ENCODE measurements at places on chromosomes 5 and 9.

- peak; percentile 42 for DNase-seq
Observed at GRCh38 chr5:58786711-58787303, 203.9 kb downstream of the RAB3C start.

GRCh38 chr9:15389173-15389572, 33.5 kb upstream of the SNAPC3 start:
- no peak for DNase-seq

DNA sequence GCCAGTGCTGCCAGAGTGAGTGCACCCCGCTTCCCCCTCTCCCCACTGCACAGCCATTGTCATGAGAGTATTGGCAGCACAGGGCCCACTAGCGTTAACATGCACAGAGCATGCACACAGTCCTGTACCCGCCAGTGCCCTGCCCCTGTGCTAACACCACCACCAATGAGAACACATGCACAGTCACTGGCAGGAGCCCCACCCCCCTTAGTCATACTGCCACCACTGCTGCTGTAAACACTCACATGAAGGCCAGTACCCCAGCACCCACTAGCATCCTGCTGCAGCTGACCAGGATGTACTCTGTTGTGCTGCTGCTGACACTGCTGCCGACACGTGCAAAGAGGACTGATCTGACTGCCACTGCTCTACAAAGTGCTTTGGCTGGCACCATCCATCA, 19.5 kb upstream of the RANBP6 start:
- peak; percentile 29 for DNase-seq

- DNase-seq: no peak
Observed at GRCh38 chr5:147057051-147057450, 177.8 kb upstream of the STK32A start.

- DNase-seq: no peak
Observed at GRCh38 chr5:78399116-78399515, 38.7 kb downstream of the SCAMP1 start.

- DNase-seq: no peak
Observed at GRCh38 chr9:89352874-89353649, 34.8 kb downstream of the SECISBP2 start.

GRCh38 chr9:91958174-91958573, 8.1 kb upstream of the ROR2 start:
- no peak for DNase-seq

GRCh38 chr5:122906768-122907167, 61.4 kb downstream of the SNX24 start:
- no peak for DNase-seq

DNA sequence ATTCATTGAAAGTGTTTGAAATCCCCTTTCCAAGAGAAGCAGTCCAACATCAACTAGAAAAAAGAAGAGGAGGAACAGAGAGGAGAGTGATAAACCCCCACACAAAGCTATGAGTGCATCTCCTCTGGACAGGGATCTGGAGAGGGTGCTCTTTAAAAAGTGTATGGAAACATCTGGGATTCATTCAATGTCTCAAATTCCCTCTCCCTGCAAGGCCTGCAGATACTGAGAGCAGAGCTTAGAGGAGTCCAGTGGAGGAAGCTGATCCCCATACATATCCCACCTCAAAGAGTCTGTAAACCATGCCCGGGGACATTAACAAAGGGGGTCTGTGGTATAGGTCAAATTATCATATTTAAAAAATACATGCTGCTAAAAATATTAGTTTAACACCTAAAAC, 2.2 kb downstream of the SPOCK1 start:
- no peak for DNase-seq

GRCh38 chr5:23289162-23289561, 218.2 kb upstream of the PRDM9 start:
- DNase-seq: no peak

GRCh38 chr5:110588286-110588980, 138.0 kb downstream of the TMEM232 start:
- no peak for DNase-seq

DNA sequence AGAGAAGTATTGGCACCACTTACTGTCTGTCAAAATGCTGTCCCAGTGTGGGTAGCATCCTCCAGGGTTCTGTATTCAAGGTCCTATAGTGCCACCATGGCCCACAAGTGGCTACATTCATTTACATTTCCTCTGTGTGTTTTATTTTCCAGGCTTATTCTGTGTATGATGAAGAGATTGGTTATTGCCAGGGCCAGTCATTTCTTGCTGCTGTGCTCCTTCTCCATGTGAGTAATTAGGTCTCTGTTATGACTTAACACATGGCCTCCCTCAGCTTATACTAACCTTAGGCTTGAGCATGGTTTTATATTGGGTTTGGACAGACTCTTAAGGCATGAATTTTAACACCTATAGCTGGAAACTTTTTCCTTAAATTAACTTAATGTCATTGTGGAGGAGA, 36.7 kb downstream of the GPR21 start:
- peak; percentile 24 for DNase-seq

- DNase-seq: no peak
Observed at GRCh38 chr5:153617190-153617589, 126.7 kb downstream of the GRIA1 start.

- DNase-seq: no peak
Observed at GRCh38 chr5:124733329-124733650, 13.1 kb downstream of the ZNF608 start.
